ENCODE measurements at places on chromosomes 6 and 20. TPM values are rescaled to one million over a fixed set of nuclear protein-coding genes. Genes with fewer than 3 reads are reported as not detected.

Gene BMP5
- total RNA-seq, result not detected

Gene TMEM30A
- total RNA-seq, result 49.3 TPM

Gene OLIG3
- total RNA-seq, result not detected

Gene MTCH1
- total RNA-seq, result 146 TPM

Gene NANP
- 1.2 TPM for total RNA-seq

Gene GRM1
- not detected for total RNA-seq

Gene C6orf132
- 0.06 TPM for total RNA-seq

DNA sequence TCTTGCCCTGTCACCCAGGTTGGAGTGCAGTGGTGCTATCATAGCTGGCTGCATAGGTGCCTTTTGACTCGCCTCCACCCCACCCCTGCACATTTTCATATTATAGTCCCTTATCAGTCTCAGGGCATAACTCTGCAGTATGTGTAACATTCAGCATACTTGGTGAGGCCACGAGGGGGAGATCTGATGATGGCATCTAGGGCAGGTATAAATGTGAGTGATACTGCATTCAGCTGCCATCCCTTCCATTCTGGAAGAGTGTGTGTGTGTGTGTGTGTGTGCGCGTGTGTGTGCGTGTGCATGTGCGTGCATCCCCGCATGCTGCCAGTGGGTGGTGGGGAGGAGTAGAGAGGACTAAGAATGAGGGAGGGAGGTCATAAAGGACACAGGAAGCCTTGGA, 81.4 kb downstream of the JARID2 start:
- peak; percentile 58 for DNase-seq

- DNase-seq, result no peak
Measured at GRCh38 chr6:2480267-2480966, 235.0 kb upstream of the GMDS start.

DNA sequence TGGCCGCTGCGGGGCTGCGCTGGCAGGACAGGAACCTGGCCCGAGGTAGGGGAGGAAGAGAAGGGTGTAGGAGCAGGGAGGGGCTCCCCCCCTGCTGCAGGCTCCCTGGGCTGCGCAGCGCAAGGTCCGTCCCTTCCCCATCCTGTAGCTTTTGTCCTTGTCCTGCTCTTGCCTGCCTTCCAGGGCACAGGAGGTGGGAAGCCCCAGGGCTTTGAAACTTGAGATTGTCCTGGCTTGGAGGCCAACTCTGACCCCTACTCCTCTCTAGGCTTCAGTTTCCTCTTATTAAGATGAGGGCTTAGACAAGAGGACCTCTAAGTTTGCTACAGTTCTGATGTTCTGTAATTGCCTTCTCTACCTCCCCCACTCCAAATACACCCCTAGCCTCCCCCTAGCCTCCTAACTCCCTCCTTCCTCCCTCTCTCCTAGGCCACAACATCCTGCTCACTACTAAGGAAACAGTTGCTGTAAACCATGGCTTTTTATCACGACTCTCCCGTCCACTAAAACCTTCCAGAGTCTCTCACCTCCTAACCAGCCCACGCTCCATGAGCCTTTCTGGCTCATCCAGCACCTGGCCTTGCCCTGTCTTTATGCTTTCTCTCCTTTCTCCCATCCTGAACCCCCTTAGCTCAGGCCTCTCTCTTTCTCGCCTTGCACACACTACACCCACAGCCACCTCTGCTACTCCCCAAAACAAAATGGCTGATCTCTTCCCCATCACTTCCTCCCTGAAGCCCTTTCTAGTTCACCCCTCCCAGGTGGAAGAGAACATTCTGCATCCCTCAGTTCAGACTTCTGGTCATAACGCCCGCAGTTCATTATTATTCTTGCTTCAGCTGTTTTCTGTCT, 10.2 kb downstream of the UNC5CL start:
- no peak for DNase-seq

- no peak for DNase-seq
Measured at GRCh38 chr20:33832103-33832804, 21.1 kb downstream of the CHMP4B start.

- no peak for DNase-seq
Measured at GRCh38 chr20:25084626-25085187, 2.8 kb upstream of the VSX1 start.

DNA sequence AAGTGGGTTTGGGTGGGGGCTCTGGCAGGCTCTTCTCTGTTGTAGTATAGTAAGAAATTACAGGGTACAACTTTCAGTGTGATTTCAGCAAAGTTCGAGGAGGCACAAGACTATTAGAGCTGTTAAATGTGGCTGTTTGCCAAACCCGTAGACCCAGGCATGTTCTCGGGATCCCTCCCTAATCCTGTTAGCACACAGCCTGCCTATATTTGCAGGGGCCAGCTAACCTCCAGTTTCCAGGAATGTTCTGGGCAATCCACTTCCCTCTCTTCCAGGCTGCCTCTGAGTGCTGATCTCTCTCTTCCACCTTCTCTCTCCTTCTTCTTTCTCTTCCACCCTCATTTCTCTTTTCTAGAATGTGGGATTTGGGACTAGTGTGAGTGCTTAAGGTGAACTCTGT, 34.8 kb upstream of the ZFP64 start:
- no peak for DNase-seq

DNA sequence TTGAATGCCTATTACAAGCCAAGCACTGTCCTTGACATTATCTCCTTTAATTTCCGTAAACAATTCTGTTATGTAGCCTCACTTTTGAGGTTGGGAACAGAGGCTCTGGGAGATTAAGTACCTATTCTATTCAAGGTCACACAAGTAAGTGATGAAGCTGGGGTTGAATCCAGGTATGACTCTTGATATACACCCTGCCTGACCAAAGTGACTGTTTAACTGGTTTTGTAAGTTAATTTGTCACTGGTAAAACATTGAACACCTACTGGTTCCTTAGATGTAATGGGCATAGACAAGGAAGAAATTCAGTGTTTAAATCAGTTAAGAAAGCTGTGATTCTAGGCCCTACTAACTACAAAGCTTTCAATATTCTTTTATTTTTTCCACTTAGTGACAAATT, 22.9 kb downstream of the GTF2H5 start:
- DNase-seq, result no peak

DNA sequence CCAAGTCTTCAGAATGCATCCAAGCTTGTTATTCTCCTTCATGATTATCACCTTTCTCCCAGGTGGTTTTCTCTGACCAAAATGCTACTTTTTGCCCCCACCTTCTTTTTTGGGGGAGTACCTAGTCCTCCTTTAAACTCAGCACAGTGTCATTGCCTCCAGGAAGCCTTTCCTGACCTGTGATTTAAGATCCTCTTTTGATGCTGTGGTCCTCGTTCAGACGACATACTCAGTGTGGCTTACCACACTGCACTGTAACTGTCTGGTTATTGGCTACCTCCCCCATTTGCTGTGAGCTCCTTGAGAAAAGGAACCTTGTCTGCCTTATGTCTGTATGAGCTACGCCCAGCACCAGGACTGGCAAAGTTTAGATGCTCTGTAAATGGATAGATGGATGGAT, 14.6 kb downstream of the SAYSD1 start:
- DNase-seq, result no peak

Measured in T-cell (primary cell).